ENCODE measurements at places on chromosomes 13 and 19. TPM values are rescaled to one million over a fixed set of nuclear protein-coding genes. Genes with fewer than 3 reads are reported as not detected.

Gene ZNF491
- total RNA-seq: 1.6 TPM

Gene IGSF23
- total RNA-seq: not detected

Gene DAND5
- not detected for total RNA-seq

Gene IZUMO2
- not detected for total RNA-seq

Gene ETV2
- total RNA-seq: not detected

Gene CGB5
- total RNA-seq: not detected

Gene FZR1
- total RNA-seq: 15.8 TPM

Gene GPR12
- total RNA-seq: 0.32 TPM

Gene LILRB1
- 2.3 TPM for total RNA-seq

Gene CYP4F8
- 2.6 TPM for total RNA-seq

Gene NDFIP2
- total RNA-seq: 15.8 TPM

Gene MBD3L1
- not detected for total RNA-seq

Gene ZNF554
- total RNA-seq: 2.1 TPM

Gene SMIM44
- not detected for total RNA-seq

Gene FSD1
- not detected for total RNA-seq

Gene PSG4
- total RNA-seq: not detected

Gene ZNF729
- total RNA-seq: not detected

Gene DIAPH3
- 0.64 TPM for total RNA-seq

Gene DIRAS1
- 3.7 TPM for total RNA-seq

Gene SLC46A3
- 29.7 TPM for total RNA-seq

Gene FDX2
- total RNA-seq: 14.7 TPM

Gene FBN3
- not detected for total RNA-seq

Gene MIA
- 5.6 TPM for total RNA-seq

Gene CEACAM20
- total RNA-seq: not detected

Gene TTC9B
- 0.29 TPM for total RNA-seq

Gene PEAK3
- 1.8 TPM for total RNA-seq

Gene AZU1
- not detected for total RNA-seq

Gene GRIN3B
- not detected for total RNA-seq

Gene KLK4
- not detected for total RNA-seq

Gene ZNF571
- 5.3 TPM for total RNA-seq

Gene ZNF547
- 3.8 TPM for total RNA-seq

Gene KLHL1
- total RNA-seq: not detected

Gene SPTBN4
- total RNA-seq: 1.6 TPM

Gene CEBPG
- 23.3 TPM for total RNA-seq

Gene LILRA2
- 6.9 TPM for total RNA-seq

Gene USHBP1
- 7.0 TPM for total RNA-seq

Gene SPACA4
- not detected for total RNA-seq

Gene ZNF723
- not detected for total RNA-seq

Gene DACT3
- 1.9 TPM for total RNA-seq

Gene LACC1
- 8.2 TPM for total RNA-seq

Gene CEP89
- 17.4 TPM for total RNA-seq

Gene TNFAIP8L1
- 3.6 TPM for total RNA-seq

Gene DMKN
- 61.0 TPM for total RNA-seq

Gene SYCN
- not detected for total RNA-seq

Gene PTH2
- not detected for total RNA-seq

Gene DGKH
- total RNA-seq: 19.0 TPM

Gene CYSLTR2
- total RNA-seq: 0.32 TPM

Gene ATP8B3
- 1.4 TPM for total RNA-seq

Gene ZNF587B
- total RNA-seq: 25.2 TPM

Gene TEX26
- not detected for total RNA-seq

Gene CEACAM3
- total RNA-seq: not detected

Gene METTL21C
- total RNA-seq: not detected

Gene NAPSA
- 1.8 TPM for total RNA-seq

Gene EFNA2
- total RNA-seq: not detected

Gene SGCG
- 0.29 TPM for total RNA-seq

Gene CDC42EP5
- 40.6 TPM for total RNA-seq

Gene SIAH3
- not detected for total RNA-seq
